ENCODE measurements at places on chromosomes 7 and 10.

DNA sequence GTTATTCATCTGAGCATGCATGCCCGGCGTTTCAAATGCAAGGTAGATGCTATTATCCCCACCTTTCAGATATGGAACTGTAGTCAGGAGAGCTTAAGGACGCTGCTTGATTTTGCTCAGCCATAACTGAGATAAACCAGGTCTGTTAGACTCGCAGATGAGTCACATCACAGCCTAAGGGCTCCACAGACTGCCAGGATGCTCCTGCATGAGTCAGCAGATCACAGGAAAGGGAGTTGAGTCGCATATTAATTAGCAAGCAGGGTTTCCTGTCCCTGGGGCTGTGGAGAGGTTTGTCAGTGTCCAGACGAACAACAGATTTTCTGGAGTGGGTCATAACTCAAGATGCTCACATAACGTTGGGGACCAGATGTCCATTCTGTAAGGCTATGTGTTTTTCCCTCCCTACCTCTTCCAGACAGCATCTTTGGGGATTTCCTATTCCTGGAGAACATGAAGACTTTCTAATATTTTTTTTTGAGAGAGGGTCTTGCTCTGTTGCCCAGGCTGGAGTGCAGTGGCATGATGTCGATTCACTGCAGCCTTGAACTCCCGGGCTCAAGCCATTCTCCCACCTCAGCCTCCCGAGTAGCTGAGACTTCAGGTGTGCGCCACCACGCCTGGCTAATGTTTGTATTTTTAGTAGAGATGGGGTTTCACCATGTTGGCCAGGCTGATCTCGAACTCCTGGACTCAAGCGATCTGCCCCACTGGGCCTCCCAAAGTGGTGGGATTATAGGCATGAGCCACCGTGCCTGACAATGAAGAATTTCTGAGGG lies 36.7 kb downstream of the PFKFB3 start:
- no peak overlapping the region for H3K4me3 ChIP-seq
- peaks cover 8% of the 10 kb centered on the region for H3K4me1 ChIP-seq
- H3K27ac ChIP-seq: peak overlapping the region; percentile 55
- DNase-seq: no peak

GRCh38 chr10:100037758-100038315 lies 28.1 kb upstream of the DNMBP start:
- peaks cover 4% of the 10 kb centered on the region for H3K27me3 ChIP-seq
- no peaks in the 10 kb centered on the region for H3K36me3 ChIP-seq
- no peak overlapping the region for H3K27ac ChIP-seq
- no peaks in the 10 kb centered on the region for H3K4me1 ChIP-seq
- DNase-seq: no peak

- H3K27me3 ChIP-seq: no peaks in the 10 kb centered on the region
- no peak overlapping the region for H3K27ac ChIP-seq
- H3K36me3 ChIP-seq: peaks cover 32% of the 10 kb centered on the region
Observed at GRCh38 chr10:91453535-91453934, 43.4 kb downstream of the HECTD2 start.

DNA sequence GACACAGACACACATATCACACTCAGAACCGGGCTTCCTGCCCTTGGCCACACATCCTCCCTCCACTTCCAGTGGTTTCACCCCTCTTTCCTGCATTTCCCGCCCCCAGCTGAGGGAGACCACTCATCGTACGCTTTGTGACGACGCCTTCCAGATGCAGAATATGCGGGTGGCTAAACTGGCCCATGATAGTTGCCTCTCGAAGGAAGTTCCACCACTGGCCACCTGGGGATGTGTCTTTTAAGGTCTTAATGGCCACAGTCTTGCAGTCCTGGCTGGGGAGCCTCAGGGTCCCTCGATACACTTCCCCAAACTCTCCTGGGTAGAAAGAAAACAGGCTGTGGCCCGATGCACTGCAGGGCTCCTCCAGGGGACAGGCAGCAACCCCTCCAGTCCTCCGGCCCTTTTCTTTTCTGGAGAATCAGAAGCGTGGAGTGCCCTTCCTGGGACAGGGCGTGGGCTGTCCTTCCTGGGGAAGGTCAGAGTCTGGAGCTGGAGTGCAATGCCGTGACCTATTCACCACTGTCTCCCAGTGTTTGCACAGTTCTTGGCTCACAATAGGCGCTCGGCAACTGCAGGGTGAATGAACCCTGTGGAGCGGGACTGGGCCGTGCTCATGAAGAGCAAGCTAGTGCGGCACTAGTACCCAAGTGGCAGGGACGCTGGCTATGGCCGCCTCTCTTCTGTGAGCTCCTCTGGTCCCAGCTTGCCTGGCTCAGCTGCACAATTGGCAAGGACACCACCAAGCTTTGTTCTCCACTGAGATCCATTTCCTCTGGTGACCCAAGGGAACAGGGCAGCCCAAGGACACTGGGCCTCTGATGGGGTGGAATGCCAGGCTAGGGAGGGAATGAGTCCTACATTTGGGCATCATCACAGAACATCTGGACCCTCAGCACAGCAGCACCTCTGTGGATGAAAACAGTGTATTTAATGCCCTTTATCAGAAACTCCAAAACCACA lies 13.2 kb downstream of the EPHA1 start:
- peaks cover 20% of the 10 kb centered on the region for H3K4me1 ChIP-seq
- H3K4me3 ChIP-seq: no peak overlapping the region
- H3K27ac ChIP-seq: peak overlapping the region; percentile 81
- H3K27me3 ChIP-seq: no peaks in the 10 kb centered on the region
- no peak for DNase-seq
- H3K36me3 ChIP-seq: peaks cover 87% of the 10 kb centered on the region

DNA sequence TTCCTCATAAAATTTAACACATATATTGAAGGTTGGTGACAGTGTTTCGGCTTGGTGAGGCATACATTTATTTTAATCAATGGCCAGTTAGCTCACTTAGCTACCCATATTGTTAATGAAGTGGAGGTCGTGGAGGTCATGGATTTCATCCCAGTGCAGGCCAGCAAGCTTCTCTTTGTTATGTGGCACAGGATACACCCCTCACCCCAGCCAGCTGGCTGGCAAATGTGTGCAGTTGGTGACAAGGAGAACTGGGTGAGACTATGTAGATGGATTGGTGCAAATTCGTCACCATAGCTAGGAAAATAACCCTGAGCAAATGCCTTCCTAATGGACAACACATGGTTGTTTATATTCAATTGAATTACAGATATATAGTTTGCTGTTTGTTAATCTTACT lies 50.5 kb upstream of the FOXP2 start:
- H3K27ac ChIP-seq: no peak overlapping the region
- H3K36me3 ChIP-seq: no peaks in the 10 kb centered on the region
- H3K4me1 ChIP-seq: no peaks in the 10 kb centered on the region
- no peak for DNase-seq
- no peaks in the 10 kb centered on the region for H3K27me3 ChIP-seq
- no peak overlapping the region for H3K4me3 ChIP-seq

DNA sequence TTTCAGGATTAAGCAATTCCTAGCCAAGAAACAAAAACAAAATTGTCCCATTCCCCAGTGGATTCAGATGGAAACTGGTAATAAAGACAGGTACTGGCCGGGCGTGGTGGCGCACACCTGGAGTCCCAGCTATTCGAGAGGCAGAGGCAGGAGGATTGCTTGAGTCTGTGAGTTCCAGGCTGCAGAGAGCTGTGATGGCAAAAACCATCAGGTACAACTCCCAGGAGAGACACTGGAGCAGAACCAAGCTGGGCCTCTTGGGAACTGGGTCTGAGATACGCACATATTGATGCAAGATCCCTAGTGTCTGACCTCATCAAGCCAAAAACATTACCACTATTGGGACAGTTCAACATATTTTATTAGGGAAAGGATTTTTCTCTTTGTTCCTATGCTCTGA lies 84.0 kb upstream of the ANLN start:
- H3K4me3 ChIP-seq: no peak overlapping the region
- no peaks in the 10 kb centered on the region for H3K36me3 ChIP-seq
- no peaks in the 10 kb centered on the region for H3K27me3 ChIP-seq
- no peak overlapping the region for H3K27ac ChIP-seq
- H3K4me1 ChIP-seq: no peaks in the 10 kb centered on the region
- DNase-seq: no peak

DNA sequence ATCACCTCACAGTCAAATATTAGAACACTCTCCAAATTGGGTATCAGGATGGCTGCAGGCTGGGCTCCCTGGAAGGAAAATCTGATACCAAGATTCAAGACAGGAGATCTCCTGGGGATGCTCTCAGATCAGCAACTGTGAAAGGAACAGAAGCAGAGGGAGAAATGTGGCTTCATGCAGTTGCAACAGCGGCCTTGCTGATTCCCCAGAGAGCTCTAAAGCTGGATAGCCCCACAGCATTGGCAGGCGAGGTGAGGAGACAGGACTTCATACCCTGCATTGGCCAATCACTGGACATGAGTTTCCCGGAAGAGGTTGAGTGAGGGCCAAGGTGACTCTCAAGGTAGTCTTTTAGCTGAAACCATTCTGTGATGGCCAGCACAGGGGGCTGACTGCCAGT lies 190.6 kb downstream of the PTPN20 start:
- H3K4me3 ChIP-seq: no peak overlapping the region
- H3K27ac ChIP-seq: no peak overlapping the region
- peaks cover 6% of the 10 kb centered on the region for H3K4me1 ChIP-seq

GRCh38 chr7:139370943-139371313 lies 11.2 kb downstream of the LUC7L2 start:
- H3K4me3 ChIP-seq: no peak overlapping the region
- no peak for DNase-seq

DNA sequence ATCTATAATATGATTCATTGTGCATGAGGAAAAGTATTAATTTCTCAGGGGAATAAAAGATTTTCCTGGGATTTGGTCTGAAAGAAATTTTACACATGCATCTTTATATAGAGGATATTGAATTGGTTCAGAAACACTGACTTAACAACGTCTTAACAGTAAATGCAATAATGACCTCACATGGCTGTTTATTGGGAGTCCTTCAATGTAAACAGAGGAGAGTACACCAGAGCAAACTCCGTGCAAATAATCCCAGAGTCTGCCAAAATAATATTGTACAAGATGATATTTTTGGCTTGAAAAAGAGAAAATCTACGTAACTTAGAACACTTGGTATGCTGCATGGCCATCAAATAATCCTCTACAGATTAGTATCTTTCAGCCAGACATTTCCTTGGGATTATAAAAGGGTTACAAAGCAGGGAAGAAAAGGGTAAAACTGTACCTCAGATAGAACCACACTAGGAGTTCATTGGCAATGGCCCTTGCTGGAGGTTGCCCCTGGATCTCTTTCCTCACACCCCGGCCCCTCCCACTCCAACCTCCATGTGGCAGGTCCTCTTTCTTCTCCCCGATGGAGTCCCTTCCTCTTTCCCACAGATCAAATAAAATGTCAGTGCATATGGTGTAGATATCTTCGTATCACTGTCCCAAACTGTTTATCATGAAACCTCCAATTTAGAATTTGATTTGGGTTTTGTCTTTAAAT lies 196.4 kb downstream of the EVX1 start:
- no peaks in the 10 kb centered on the region for H3K36me3 ChIP-seq
- H3K4me1 ChIP-seq: no peaks in the 10 kb centered on the region
- H3K4me3 ChIP-seq: no peak overlapping the region
- H3K27ac ChIP-seq: no peak overlapping the region
- peaks cover 15% of the 10 kb centered on the region for H3K27me3 ChIP-seq

GRCh38 chr10:21497177-21497807 lies 28.2 kb downstream of the SKIDA1 start:
- H3K36me3 ChIP-seq: no peaks in the 10 kb centered on the region
- H3K4me3 ChIP-seq: peak overlapping the region; percentile 74
- H3K27ac ChIP-seq: no peak overlapping the region
- DNase-seq: peak; percentile 22

- DNase-seq: no peak
- H3K27ac ChIP-seq: no peak overlapping the region
- H3K36me3 ChIP-seq: peaks cover 6% of the 10 kb centered on the region
- peaks cover 92% of the 10 kb centered on the region for H3K4me1 ChIP-seq
- H3K27me3 ChIP-seq: no peaks in the 10 kb centered on the region
- H3K4me3 ChIP-seq: no peak overlapping the region
Observed at GRCh38 chr7:30473903-30474302, 4.7 kb downstream of the NOD1 start.

DNA sequence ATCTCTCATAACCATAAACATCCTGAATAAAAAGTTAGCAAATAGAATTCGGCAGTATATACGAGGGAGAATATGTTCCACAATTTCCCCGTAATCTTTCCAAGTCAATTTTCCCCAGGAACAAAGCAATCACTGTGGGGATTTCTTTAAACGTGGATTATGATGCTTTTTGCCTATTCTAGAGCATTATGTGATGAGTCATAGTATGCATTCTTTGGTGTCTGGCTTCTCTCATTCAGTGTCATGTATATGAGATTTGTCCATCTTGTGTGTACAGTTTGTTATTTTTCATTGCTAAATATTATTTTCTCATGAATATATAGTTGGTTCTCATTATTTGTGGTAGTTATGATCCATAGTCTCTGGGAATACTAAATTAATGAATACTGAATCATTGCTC lies 9.9 kb upstream of the OR9A4 start:
- H3K27me3 ChIP-seq: peaks cover 8% of the 10 kb centered on the region
- H3K27ac ChIP-seq: no peak overlapping the region
- DNase-seq: no peak

DNA sequence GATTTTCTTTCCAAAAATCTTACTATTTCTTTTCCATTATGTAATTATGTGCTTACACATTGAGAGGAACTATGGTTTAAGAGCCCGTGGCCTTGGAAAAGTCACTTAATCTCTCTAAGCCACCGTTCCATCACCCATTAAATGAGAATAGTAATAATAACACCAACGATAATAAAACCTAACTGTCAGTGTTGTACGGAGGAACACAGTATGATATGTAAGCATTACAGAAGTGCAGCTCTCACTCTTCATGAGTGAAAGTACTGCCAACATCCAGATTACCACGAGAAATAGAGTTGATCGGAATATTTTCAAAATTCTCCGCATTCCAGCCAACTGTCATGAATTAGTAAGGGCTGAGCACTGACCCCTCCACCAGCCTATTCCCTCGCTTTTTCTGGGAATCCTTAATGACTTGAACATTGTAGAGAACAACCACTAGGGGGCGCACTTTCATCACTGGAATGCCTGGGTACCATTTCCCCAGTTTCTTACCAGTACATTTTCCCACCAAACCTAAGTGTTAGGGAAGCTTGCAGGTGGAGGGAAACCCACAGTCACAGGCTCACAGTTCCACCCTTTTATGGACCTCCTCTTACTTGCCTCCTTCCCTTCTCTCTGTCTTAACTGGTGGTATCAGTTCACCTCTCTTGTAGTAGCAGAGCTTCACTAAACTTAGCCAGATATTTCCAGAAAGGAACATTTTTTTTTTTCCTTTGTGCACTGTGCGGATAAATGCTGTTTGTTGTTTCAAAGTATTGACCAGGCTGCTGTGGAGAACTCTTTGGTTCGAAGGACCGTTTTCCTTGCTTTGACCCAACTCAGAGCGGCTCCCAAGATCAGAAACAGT lies 27.8 kb downstream of the NKX2-3 start:
- H3K4me1 ChIP-seq: no peaks in the 10 kb centered on the region
- peak; percentile 44 for DNase-seq
- H3K27me3 ChIP-seq: peaks cover 16% of the 10 kb centered on the region
- no peak overlapping the region for H3K27ac ChIP-seq
- no peak overlapping the region for H3K4me3 ChIP-seq

GRCh38 chr10:24091256-24091655 lies 117.7 kb upstream of the KIAA1217 start:
- no peaks in the 10 kb centered on the region for H3K36me3 ChIP-seq
- no peaks in the 10 kb centered on the region for H3K27me3 ChIP-seq
- DNase-seq: no peak
- no peak overlapping the region for H3K27ac ChIP-seq

Measured in naive thymus-derived CD8-positive, alpha-beta T cell (primary cell).